ENCODE measurements at places on chromosomes 4 and X.

DNA sequence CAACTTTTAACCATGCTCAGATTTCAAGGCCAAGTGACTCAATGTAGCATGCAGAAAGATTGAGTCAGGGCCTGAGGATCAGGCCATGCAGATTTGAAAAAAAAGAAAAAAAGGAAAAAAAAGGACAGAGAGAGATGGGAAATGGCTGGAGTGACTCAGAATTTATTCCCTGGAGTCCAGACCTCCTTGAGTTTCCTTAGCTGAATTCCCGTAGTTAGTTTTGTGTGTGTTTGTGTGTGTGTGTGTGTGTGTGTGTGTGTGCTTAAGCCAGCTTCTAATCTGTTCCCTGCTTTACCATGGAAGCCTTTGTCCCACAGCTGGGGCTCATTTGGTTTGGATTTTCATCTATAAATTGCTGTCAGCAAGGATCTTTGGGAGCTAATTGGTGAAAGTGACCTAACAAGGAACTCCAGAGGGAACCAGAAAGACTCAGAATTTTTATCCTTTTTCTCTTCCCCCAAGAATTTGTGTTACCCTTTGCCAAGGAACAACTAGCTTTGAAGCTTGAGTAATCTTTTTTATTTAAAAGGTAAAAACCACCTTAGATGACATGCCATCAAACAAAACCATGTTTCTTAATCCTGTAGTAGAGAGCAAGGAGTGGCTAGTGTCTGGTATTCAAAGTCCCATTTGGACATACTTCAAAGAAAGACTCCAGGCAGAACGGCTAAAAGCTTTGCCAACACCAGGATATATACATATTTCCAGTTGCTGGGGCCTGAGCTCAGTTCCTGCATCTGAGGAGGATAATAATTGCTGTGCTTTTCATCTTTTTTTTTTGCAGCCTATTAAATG lies 109.0 kb upstream of the DDIT4L start:
- no peak for DNase-seq

- DNase-seq = no peak
These were observed 373.7 kb upstream of the FTHL17 start for GRCh38 chrX:31445542-31445941.

- no peak for DNase-seq
These were observed 25.8 kb upstream of the FAM193A start for GRCh38 chr4:2510351-2511259.

GRCh38 chrX:56130436-56130835 lies 101.7 kb upstream of the KLF8 start:
- no peak for DNase-seq

GRCh38 chr4:122227202-122227601 lies 75.1 kb downstream of the BLTP1 start:
- DNase-seq = no peak

GRCh38 chrX:108148524-108148923 lies 56.9 kb downstream of the ATG4A start:
- no peak for DNase-seq

DNA sequence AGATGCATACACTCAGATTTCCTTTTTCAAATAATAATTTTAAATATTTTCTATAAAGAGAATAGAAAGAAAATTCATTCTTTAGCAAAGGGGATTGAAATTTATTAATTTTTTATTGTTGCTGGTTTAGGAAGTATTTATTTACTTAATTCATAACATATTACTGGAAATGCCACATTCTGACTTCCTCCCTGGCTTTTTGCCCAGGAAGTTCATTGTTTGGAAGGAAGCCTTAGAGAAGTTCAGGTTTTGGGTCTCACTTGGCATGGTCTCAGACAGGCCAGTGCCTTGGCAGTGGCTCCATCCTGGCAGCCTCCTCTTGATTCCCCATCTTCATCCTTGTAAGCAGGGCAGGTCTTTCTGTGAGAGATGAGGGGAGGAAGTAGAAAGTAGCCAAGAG lies 50.5 kb downstream of the IL15 start:
- DNase-seq = no peak

- DNase-seq = no peak
These were observed 62.5 kb downstream of the PPEF1 start for GRCh38 chrX:18769812-18770573.

DNA sequence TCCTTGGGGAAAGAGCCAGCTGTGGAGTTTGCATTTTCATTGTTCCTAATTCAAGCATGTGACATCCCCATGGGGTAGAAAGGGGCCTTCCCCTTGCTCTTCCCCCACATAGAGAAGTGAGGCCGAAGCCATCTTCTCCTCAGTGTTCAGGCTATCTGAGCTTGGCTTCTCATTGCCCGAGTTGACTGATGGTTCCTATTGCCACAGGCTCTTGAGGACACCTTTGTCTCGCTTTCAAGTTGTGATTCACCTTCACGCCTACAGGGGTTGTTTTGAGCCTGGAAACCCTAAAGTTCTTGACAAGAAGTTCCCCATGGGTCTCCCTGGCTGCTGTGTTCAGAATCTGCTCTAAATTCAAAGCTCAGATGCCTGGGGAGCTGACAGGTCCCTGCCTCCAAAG lies 25.0 kb downstream of the CCNQ start:
- no peak for DNase-seq

DNA sequence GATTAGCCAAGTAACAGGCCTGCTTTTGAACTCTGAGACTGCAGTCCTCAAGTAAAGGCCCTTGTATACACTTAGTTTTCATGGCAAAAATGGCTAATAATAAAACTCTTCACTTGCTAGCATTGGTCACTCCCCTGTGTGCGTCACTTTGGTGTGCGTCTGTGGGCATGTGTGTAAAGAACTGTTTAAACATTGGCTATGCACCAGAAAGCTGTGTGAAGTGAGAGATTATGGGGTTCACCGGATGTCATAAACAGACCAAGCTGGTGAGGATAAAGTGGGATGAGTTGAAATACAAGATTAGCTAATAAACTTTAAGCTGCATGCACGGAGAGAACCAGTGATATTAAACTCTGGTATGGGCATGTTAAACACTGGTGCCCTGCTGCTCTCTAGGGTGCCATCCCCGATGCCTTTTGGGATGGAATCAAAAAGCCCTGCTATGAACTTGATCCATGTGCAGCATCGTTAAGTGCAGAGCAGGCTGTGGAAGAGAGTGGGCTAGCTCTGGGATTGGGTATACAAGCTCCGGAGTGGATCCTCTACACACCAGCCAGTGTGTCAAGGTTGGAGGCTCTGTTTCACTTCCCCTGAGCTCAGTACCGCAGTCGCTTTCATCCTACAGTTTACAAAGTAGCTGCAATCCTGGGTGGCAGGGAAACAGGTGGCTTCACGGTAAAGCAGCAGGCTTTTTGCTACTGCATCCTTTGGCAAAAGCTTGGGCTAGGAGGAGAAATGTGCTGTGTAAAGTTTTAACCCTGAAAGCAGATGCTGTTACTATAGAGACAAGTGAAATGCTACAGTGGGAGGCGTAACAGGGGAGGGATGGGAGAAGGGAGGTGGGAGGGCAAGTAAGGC lies 108.3 kb upstream of the SLC4A4 start:
- DNase-seq = no peak

DNA sequence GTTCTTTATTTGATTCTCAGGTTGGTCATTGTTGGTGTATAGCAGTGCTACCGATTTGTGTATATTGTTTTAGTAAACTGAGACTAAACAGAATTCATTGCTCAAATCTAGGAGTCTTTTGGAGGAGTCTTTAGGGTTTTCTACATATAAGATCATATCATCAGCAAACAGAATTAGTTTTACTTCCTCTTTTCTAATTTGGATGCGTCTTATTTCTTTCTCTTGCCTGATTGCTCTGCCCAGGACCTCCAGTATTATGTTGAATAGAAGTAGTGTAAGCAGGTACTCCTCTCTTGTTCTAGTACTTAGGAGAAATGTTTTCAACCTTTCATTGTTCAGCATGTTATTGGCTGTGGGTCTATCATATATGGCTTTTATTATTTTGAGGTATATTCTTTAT lies 92.6 kb downstream of the IQCM start:
- no peak for DNase-seq

DNA sequence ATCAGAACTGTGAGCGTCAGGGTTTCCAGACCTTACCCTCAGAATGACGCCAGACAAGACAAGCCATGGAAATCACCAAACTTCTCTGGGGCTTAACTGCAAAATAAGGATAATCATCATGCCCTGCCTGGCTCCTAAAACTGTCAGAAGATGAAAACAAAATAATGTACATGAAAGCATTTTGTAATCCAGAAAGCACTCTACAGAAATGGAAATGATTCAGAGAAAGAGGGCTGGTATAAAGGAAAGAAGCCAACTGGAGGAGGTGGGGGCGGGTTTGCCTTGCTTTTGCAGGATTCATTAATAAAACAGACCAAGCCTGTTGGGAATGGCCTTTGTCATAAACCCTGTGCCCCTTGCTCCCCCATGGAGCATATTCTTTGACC lies 47.3 kb downstream of the SEPSECS start:
- DNase-seq = no peak

- DNase-seq = no peak
These were observed 36.8 kb downstream of the GPRIN3 start for GRCh38 chr4:89270792-89271191.

DNA sequence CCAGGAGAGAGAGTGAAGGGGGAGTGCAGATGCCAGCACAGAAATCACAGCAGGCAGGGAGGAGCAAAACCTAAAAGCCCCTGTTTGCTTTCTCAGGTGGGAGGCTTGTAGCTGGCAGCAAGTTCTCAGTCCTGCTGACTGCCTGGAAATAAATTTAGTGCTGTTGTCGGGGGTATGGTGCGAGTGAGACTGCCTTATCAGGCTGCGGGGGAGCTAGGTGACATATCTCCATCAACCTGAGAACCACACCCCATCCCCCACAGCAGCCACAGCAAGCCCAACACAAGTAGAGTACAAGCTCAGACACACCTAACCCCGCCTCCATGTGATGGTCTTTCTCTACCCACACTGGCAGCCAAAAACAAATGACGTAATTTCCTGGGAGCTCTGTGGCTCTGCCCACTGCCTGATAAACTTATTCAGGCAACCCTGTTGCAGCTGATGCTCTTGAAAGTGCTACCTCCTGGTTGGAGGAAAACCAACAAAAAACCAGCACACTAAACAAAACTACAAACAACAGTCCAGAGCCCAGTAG lies 953.4 kb upstream of the NDST4 start:
- no peak for DNase-seq

GRCh38 chr4:174217273-174218126 lies 66.0 kb downstream of the FBXO8 start:
- DNase-seq = no peak

- DNase-seq = no peak
These were observed 9.4 kb downstream of the LETM1 start for GRCh38 chr4:1846580-1846979.

GRCh38 chrX:54042609-54043021 lies 1.7 kb downstream of the PHF8 start:
- DNase-seq = no peak

DNA sequence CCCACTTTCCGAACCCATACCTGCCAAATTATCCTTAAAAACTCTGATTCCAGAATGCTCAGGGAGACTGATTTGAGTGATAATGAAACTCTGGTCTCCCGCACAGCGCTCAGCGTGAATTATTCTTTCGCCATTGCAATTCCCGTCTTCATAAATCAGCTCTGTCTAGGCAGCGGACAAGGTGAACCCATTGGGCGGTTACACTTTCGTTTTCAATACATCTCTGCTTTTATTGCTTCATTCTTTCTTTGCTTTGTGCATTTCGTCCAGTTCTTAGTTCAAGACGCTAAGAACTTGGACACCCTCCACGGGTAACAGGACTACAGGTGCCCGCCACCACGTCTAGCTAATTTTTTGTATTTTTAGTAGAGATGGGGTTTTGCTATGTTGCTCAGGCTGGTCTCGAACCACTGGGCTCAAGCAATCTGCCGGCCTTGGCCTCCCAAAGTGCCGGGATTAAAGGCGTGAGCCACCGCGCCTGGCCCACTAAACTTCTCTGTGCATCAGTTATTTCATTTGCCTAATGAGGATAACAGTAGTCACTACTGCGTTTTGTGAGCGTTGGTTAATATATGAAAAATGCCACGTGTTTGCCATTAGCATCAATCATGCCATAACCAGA lies 936 bp upstream of the PGK1 start:
- no peak for DNase-seq

GRCh38 chr4:5998333-5998936 lies 19.8 kb downstream of the C4orf50 start:
- no peak for DNase-seq

DNA sequence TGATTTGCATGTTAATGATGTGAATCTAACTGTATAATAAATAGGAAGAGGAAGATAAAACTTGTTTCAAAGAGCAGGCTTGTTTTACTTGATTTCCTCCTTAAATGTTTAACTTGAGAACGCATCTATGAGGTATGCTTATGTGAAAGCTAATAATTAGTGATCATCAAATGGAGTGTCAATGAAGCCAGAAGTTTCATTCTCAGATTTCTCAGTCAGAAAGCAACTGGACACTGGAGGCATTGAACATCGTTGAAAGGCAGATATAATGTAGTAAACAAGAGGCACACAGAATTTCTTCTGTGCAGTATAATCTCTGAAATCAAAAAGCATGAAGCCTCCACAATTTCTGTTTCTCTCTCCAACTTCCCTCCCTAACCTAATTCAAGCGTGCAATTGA lies 672.9 kb downstream of the ADGRL3 start:
- no peak for DNase-seq

- DNase-seq = no peak
These were observed 6.6 kb downstream of the KIT start for GRCh38 chr4:54664400-54664799.

Data from stimulated activated CD8-positive, alpha-beta memory T cell treated with anti-CD3 and anti-CD28 coated beads, Interleukin-7, amount 100 ng/mL, for 1 hour (primary cell).